NCI-H1436 treated with DMSO at 0.1 percent for 48 hours (cell line): ENCODE measurements at places on chromosomes 13 and 19.

- no peak for DNase-seq
These were observed 67.9 kb downstream of the NDFIP2 start for GRCh38 chr13:79548902-79549301.

DNA sequence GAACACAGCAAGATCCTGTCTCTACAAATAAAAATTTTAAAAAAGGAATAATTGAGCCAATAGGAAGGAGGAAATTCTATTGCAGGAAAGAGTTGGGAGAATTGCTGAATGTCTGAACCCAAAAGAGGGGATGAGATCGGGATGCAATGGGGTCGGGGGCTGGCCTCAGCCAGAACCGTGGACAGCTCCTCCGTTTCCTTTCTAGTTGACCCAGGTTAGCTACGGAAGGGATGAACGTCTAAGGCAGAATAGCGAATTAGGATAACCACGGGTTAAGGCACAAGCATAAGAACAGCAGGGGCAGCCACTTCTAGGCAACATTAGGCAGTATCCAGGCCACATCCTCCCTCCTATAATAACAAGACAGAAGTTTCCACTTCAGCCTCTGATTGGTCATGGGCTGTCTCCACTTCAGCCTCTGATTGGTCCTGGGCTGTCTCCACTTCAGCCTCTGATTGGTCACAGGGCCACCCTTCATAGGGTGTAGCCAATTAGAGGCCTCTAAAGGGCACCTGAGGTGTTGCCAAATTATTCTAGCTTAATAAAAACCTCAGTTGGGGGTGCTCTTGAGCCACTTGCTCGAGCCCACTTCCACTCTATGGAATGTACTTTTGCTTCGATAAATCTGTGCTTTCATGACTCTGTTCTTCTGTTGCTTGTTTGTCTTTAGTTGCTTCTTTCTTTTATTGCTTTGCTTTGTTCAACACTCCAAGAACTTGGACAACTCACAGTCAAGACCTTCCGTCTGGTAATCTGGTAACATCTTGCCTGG lies 24.9 kb upstream of the TPM4 start:
- DNase-seq = no peak

DNA sequence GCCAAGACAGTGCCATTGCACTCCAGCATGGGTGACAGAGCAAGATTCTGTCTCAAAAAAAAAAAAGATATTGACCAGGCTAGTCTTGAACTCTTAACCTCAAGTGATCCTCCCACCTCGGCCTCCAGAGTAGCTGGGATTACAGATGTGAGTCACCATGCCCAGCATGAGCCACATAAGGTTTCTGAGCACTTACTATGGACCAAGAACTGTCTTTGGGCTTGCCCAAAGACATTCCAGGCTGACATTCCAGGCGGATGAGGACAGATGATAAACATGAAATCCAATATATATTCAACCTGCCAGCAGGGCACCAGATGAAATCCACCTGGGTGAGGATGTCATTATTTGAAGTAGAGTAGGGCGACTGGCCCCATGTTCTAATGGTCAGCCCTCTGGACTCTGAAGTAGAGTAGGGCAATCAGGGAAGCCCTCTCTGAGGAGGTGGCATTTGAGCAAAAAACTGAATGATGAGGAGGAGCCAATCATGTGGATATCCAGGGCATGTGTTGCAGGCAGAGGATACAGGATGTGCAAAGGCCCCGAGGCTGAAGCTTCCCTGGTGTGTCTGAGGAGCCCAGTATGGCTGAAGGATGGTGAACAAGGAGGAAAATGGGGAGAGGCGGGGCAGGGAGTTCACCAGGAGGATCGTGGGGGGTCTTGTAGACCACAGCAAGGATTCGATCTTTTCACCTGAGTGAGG lies 4.0 kb downstream of the C19orf38 start:
- DNase-seq = no peak

DNA sequence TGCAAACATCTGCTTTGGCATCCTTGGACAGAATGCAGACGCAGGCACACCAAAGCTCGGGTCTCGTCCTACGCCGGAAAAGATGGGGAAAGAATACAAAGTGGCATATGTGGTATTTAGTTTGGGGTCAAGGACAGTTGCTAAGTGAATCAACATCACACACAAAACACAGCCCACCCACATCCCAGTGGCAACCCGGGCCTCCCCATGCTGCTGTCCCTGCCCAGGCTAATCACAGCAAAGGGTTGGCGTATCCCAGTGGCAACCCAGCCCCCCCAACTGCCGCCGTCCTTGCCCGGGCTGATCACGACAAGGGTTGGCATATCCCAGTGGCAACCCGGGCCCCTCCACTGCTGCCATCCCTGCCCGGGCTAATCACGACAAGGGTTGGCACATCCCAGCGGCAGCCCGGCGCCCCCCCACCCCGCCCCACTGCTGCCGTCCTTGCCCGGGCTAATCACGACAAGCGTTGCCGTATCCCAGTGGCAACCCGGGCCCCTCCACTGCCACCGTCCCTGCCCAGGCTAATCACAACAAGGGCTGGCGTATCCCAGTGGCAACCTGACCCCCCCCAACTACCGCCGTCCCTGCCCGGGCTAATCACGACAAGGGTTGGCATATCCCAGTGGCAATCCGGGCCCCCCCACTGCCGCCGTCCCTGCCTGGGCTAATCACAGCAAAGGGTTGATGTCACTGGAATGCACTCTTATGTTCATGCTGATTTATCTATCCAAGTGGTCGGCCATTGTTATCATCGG lies 167.8 kb upstream of the SOX1 start:
- DNase-seq = no peak

DNA sequence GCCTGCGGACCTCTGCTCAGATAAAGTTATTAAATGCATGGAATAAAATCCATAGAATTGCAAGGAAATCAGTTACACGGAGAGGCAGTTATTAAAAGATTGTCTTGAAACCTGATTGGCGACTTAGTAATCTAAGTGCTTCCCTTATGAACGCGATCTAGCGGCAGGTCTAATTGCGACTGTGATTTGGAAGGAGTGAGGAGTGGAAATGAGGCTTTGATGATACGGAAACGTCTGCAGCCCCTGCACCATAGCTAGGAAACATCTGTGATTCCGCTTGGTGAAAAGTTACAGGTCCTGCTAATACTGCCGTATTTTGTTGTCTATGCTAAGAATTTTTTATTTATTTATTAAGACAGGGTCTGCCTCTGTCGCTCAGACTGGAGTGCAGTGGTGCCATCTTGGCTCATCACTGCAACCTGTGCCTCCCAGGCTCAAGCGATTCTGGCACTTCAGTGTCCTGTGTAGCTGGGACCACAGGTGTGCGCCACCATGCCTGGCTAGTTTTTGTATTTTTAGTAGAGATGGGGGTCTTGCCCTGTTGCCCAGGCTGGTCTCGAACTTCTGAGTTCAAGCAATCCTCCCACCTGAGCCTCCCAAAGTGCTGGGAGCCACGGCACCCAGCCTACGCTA lies 887 bp downstream of the NDUFS7 start:
- DNase-seq = no peak

GRCh38 chr13:45826731-45827130 lies 24.8 kb downstream of the SIAH3 start:
- DNase-seq = no peak

GRCh38 chr13:103246581-103247200 lies 180.5 kb upstream of the SLC10A2 start:
- no peak for DNase-seq

- DNase-seq = no peak
These were observed 53.4 kb downstream of the PDS5B start for GRCh38 chr13:32639502-32640105.

DNA sequence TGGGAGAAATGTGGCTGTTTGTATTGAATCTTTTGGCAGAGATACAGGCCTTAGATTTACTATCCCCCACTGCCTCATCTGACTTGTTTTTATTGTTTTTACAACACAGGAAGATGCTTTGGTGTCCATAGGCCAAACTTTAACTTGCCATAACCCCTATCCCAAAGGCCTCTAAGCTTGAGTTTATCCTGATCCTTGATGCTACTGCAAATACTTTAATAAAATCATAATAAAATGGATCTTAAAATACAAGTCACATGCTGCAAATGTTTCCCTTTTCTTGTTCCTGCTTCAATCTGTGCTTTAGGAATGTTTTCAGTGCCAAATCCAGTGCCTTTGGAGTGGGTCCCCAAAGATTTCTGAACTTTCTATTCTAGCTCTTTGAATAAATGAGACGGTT lies 770.6 kb downstream of the DACH1 start:
- no peak for DNase-seq

DNA sequence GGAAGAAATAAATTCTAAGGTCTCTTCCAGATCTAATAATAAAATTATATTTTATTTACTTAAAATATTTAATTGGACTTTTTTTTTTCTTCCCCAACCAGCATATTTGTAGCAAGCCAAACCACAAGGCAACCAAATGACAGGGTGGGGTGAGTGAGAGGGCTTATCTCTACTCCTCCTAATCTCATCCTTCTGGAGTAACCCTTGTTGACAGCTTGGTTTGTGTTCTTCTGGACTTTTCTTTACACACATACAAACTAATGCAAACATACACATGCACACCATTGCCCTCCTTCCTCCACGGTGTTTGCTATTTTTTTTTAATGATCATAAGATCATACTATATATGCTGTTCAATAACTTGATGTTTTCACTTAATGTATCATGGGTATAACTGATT lies 383.1 kb downstream of the DLEU7 start:
- no peak for DNase-seq

DNA sequence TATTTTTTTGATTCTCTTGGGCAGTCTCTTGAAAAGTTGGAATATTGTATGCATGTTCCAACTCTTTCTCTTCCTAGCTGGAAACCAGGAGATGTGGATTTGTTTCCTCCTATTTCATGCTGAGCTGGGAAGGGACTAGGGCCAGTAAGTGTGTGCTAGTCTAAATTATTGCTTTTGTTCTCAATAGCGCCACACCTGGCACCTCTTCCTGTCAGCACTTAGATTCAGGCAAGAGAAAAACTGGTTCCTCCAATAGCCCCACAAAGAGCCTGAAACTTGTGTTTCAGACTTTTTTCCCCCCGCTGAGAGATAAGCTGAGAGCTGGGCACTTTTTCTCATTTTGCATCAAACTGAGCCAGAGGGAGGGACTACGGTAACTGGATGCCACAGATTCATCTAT lies 353.4 kb downstream of the OLFM4 start:
- no peak for DNase-seq

GRCh38 chr19:49761625-49762311 lies 1.3 kb downstream of the TSKS start:
- DNase-seq = no peak

GRCh38 chr19:31112158-31112557 lies 237.1 kb downstream of the TSHZ3 start:
- DNase-seq = no peak

DNA sequence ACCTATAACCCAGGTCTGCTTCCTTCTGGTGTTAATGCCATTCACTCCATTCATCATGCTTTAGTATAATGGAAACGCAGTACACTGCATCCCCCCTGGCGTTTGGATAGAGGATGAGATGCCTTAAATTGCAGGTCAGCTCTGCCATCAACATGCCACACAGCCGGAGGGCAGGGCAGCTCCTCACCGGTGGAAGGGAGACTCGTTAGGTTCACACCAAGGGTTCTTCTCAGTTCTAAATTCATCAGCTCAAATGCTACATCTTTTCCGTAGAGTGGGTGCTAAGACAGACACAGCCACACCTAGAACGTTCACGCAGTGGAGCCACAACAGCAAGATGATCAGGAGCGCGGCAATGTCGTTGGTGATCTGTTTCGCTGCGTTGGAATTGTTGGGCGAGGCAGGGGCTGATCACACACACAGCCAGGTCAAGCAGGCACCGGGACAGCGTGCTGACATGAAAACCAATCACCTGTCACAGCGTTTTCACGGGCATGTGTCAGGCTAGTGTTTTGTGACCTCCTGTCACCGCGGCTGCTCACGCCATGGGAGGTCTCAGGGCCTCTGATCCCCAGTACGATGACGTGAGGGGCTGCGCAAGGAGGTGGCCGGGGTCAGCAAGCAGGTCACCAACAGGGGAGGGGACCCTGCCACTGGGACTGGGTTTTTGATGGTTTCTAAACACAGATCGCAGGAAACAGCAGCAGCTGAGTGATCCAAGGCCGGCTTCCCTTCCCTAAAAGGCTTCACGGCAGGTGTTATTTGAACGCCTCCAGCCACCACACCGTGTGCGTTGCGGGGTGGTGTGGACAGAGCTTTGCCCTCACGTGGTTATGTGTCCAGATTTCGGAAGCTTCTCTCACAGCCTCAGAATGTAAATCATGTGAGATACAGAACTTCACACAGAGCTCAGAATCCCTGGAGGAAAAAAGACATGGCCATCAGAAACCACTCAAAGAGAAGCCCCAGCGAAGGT lies 94.3 kb upstream of the IRS2 start:
- no peak for DNase-seq

DNA sequence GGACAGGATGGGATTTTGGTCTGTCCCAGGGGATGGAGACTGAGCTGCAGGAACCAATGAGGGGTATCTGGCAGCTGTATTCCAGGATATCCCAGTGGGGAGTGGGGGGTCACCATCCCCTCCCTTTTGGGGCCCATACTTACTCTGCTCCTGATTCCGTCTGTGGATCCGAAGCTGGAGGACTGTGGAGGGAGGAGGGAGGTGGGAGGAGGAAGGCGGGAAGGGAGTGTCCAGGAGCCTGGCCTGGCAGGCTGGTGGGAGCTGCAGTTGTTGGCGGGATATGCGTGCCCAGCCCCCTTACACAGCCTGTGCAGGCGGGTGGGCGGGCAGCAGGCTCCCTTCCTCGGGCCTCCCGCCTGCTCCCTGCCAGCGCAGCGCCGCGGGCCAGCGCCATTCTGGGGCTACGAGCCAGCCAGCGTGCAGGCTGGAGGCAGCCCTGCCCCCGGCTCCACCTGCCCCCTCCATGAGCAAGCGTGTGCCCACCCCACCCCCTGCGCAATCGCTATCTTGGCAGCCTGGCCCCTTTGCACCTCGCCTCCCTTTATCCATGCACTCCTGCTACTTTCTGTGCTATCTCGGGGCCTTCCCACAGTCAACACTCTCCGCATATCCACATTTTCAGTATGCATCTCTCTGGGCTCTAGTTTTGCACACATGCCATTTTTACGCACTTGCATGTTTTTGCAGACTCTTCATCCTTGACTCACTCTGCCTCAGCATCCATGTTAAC lies 2.8 kb downstream of the MAMSTR start:
- DNase-seq = no peak

GRCh38 chr13:100394005-100394695 lies 194.4 kb downstream of the GGACT start:
- no peak for DNase-seq

- no peak for DNase-seq
These were observed 26.7 kb upstream of the NANOS3 start for GRCh38 chr19:13849991-13850909.

DNA sequence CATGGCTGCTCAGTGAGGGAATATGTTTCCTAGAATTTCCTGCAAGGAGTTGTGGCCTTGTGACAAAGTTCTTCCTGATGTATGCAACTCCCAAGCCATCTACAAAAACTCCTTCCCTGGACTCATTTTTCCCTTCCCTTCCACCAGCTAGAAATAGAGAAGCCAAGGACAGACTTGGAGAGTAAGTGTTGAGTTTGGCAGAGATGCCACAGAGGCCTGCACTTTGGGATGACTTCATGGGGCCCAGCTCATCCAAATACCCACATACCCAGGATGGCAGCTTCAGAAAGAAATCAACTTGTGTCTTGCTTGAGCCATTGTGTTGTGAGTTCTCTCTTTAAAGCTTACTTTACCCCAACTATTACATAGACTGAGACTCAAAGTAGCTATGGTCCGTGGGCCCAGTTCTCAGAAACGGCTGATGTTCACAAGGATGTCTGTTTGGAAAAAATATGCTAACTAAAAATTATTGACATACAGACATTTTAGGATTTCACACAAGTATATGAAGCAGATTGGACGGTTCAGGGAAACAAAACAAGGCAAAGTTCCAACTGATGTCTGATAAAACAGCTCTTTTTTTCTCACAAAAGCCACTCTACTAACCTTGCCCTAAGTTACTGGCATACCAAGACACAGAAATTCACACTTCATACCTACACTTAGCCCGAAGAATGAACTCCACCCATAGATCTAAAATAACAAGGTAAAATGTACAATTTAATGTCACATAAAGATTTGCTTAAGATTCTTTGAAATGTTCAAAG lies 107.9 kb downstream of the NALCN start:
- DNase-seq = no peak
